Stimulated activated CD4-positive, alpha-beta T cell treated with anti-CD3 and anti-CD28 coated beads, Interleukin-4, amount 100 ng/mL, for 48 hours (primary cell): ENCODE measurements at places on chromosomes 1 and 21.

- DNase-seq, result no peak
Observed at GRCh38 chr1:165253818-165254254, 102.7 kb downstream of the LMX1A start.

DNA sequence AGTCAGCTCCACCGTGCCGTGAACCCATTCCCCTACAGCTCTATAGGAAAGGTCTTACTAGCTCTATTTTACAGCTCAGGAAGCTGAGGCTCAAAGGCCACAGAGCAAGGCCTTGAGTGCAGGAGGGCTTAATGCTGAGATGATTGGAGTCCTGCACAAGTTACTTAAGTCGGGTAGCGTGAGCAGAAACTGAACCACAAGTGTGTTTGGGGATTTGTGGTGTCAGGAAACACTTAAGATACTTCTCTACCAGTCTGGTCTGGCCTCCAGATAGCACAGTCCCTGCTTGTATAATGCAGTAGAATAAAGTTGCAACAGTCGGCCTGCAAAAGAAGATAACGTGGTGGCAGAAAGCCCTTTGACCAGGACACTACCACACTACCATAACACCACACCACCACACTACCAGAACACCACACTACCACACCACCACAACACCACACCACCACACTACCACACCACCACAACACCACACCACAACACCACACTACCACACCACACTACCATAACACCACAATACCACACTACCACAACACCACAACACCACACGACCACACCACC, 118.1 kb downstream of the SPSB1 start:
- DNase-seq, result no peak

GRCh38 chr1:92480200-92480812, 6.4 kb downstream of the GFI1 start:
- DNase-seq, result no peak

- DNase-seq, result no peak
Observed at GRCh38 chr1:154222518-154222917, 1.8 kb downstream of the UBAP2L start.

DNA sequence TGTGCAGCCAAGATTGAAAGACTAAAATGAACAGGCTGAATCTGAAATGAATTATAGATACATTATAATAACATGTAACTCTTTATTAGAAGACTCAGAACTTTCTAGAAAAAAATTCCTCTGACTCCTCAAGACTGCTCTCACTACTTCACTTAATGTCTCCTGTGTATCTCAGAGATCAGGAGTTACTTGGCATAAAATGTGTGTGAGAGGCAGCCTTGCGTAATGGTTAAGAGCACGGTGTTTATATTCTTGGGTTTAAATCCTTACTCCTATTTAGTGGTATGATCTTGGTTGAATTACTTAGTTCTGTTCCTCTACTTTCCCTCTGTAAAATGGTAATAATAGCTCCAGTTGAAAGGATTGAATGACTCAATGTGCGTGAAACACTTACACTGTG, 634.9 kb downstream of the LTN1 start:
- no peak for DNase-seq

DNA sequence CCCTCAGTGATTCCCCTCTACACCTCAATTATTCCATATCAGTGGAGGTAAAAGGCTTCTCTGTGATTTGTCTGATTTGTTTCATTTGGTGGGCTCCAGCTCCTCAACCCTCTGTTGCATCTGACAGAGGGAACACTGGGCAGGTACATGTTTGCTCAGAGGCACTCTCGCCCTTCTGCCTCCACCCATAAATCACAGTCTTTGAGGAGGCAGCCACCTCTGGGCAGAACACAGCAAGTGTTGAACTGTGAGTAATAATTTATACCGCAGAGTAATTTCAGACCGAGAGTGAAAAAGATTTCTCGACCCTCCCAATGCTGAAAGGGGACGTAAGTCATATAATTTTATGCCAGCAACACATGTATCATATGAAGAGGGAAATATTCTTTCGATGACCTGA, 330.1 kb upstream of the PBX1 start:
- no peak for DNase-seq

DNA sequence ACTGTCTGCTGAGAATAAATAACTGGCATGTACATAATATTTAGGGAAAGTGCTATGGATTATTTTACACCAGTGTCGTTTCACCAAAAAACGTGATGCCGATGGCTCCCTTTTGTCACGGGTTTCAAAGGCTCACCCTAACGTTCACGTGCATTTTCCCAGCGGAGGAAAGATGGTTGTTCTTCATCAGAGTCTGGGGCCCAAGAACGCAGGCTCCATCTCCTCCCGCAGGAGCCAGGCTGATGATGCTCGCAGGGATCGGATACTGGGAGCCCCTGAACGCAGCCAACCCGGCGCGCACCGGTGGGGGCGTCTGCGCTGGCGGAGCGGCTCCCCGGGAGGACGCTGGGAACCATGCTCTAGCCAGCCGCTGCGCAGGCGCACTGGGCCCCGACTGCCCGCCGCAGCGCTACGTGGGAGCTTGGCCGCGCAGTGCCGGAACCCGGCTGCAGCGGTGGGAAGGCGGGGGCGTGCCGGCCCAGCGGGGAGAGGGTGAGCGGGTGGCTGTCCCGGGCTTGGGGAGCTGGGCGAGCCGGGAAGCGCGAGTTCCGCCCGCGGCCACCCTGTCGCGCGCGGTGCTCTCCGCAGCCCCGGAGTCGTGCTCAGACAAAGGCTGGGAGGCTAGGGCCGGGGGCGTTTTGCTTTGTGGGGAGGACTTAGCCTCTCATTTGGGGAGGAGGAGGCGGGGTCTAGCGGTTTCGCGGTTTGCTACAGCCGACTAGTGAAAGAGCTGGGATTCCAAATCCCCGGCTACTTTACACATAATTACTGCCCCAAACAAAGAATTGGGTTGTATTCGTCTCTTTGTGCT, at the start of gene ZFP69B:
ZFP69B (plus strand) TSS at position 793 of the 811 bp plus-strand sequence. CDS start 486 bp downstream, outside the sequence.
- DNase-seq, result peak; percentile 85
